ENCODE measurements at places on chromosomes 2 and 18.

DNA sequence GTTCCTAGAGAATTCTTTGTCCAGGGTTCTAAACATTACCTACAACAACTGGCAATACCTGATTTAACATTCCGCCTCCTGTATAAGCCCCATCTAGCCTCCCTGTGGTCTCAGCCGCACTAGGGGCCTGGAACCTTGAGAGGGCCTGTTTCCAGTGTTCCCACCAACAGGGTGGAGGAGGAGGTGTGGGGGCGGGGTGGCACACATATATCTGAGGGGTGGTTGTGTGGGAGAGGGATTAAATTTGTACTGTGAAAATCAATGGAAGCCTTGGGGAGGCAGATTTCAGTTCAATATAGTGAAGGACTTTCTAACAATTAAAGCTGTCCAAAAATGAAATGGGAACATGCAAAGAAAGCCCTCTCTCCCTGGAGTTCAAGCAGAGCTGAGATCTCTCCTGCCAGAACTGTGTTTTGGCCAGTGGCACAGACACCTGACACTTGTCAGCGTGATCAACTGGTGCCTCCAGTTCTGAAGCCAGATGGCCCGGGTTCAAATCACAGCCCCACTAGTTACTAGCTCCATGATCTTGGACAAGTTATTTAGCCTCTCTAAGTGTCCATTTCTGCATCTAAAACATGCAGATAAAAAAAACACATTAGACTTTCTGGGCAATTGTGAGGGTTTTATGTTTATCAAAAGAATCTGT is 17.0 kb upstream of the FZD7 start:
- no peak for DNase-seq

- no peak for DNase-seq
These were observed 13.1 kb downstream of the KCNF1 start for GRCh38 chr2:10924859-10925258.

DNA sequence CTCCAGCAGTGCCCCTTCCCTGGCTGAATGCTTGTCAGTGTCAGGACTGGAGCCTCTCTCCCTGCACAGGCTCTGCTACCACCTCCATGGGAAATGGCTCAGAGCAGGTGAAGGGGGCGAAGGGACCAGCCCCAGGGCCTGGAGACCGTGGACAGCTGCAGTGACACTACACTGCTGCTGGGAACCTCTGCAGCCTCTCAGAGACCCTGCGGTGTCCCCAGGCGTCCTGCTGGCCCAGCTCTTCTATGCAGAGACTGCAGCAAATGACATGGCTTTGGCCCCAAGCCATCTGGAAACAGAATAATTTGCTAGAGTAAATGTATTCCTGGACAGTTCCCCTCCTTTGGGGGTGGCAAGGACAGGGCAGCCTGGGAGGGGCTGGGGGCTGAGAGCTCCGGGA is 53.2 kb downstream of the CIB4 start:
- no peak for DNase-seq

DNA sequence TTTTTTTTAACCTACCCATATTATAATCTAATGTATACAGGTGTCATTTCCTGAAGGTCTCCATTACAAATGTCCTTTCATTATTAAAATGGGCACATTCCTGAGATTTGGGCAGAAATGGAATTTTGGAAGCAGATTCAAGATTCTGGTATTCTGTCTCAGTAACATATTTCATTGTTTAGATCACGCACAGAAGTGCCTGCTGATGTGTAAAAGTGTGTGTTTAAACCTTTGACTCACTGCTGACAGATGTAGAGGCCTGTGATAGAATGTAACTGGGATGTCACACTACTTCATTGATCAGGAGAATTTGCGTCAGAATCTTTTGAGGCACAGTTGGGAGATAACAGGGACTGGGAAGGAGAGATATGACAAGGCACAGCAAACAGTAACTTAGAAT is 276.8 kb upstream of the EPAS1 start:
- DNase-seq, result no peak

DNA sequence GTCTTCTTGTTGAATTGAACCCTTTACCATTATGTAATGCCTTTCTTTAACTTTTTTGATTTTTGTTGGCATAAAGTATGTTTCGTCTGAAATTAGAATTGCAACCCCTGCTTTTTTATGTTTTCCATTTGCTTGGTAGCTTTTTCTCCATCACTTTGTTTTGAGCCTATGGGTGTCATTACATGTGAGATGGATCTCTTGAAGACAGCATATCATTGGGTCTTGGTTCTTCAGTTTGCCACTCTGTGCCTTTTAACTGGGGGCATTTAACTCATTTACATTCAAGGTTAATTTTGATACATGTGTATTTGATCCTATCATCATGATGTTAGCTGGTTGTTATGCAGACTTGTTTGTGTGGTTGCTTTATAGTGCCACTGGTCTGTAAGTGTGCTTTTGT is 489.4 kb upstream of the TNP1 start:
- DNase-seq, result no peak

DNA sequence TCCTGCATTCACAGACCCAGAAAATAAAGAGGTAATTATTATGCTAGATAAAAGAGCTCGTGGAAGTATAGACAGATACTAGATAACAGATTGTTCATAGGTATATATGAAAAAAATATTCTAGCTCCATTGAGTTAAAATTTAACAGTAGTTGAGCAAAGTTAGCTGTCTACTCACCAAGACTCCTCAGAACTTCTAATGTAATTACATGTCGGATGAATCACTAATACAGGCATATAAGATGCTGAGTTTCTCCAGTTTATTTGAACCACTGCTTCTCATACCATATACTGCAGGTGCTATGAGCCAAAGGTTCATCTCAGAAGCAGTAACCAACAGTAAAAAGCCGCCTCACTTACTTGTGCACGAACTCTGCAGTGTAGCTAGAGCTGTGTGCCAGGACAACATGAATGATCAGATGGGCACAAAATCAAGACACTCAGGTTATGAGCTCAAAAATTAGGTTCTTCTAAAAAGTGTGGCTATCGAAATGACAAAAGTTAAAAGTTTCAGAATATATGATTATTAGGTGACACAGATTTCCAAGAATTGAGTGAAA is 373.4 kb downstream of the NCKAP5 start:
- no peak for DNase-seq

GRCh38 chr2:217393585-217394032 is 533.7 kb upstream of the TNP1 start:
- no peak for DNase-seq

GRCh38 chr2:174874085-174874484 is 109.8 kb upstream of the CHRNA1 start:
- no peak for DNase-seq

GRCh38 chr2:218501665-218502064 is 66.5 kb downstream of the USP37 start:
- no peak for DNase-seq

- DNase-seq, result no peak
These were observed 36.5 kb downstream of the HS1BP3 start for GRCh38 chr2:20614201-20615067.

GRCh38 chr18:44857744-44858491 is 177.2 kb downstream of the SETBP1 start:
- no peak for DNase-seq

- DNase-seq, result no peak
These were observed 155.1 kb upstream of the LMAN1 start for GRCh38 chr18:59514203-59514602.

DNA sequence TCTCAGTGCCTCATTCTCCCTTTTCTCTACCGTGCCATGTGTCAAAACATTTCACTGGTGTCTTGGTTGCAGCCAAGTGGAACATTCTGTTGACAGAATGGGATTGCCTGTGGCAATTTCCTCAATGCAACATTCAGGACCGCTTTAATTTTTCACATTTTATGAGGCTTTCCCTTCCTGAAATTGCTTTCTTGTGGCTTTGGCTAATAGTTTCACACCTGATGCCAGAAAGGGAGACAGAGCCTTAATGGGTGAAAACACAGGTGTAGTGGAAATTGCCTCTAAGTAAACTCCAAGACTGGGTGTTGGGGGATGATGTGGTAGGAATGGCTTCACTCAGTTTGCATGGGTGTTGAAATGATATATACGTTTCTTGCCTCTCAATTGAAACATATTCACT is 278.3 kb downstream of the TSN start:
- no peak for DNase-seq

DNA sequence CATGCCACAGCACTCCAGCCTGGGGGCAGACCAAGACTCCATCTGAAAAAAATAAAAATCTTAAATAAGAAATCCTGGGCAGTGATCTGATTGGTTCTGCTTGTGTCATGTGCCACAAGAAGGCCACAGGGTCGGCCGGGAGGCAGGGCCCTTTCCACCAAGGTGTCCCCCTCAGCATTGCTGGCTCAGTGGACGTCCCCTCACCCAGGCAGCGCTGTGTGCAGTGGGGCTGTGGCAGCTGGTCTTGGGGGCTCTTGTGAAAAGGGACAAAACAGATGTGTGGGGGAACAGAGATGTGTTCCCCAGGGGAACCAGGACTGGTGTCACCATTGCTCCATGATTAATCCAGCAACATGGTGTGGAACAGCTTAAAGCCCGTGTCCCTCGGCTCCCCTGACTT is 60.5 kb downstream of the HS6ST1 start:
- DNase-seq, result no peak

DNA sequence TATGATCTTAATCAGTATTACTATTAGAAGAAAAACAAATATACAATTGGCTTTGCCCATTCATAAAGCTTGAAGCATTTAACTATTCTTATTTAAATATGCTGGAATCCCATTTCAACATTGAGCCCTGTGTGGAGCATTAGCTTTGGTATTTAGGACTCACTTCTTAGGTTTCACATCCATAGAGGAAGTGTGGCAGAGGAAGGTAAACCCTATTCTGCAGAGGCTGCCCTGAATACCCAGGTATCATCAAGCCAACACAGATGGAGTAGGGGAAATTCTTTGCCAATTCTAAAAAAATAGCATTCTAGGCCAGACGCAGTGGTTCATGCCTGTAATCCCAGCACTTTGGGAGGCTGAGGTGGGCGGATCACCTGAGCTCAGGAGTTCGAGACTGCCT is 361.5 kb downstream of the FIGN start:
- DNase-seq, result no peak

DNA sequence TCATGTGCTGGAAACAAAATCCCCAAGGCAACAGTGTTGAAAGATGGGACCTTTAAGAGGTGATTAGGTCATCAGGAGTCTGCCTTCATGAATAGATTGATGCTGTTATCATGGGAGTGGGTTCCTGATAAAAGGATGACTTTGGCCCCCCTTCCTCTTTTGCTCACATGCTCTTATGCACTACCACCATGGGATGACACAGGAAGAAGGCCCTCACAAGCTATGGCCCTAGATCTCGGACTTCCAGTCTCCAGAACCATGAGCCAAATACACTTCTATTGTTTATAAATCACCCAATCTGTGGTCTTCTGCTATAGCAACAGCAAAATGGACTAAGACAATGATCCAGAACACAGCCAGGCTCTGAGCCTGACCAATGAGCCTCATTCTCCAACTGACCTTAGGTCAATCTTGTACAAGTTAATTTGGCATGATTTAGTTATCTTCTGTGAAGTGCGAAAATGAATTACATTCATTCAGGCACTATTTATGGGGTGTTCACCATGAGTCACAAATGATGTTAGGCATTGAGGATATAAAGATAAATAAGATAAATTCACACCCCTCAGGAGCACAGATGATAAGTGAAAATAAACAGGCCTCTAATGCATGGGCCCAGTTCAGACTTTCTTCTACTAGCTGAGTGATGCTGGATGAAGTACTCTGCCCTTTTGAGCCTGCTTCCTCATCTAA is 37.7 kb upstream of the NT5C1B start:
- no peak for DNase-seq

DNA sequence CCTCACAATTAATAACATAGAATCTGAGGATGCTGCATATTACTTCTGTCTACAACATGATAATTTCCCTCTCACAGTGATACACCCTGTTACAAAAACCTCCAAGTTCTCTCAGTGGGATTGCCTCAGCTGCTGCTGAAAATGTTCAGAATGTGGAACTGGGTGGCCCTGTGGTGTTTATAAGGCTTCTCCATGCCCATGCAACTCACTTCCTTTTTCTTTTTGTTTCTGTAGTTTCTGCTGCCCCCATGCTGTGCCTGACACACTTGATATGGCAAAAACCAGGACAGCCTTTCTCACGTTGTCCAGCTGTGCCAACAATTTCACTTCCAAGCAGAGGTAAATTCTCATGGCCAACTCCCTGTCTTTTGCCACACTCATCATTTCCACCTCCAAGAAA is 206.2 kb downstream of the RPIA start:
- DNase-seq, result no peak

- no peak for DNase-seq
These were observed 21.7 kb downstream of the ADD2 start for GRCh38 chr2:70746094-70746974.

DNA sequence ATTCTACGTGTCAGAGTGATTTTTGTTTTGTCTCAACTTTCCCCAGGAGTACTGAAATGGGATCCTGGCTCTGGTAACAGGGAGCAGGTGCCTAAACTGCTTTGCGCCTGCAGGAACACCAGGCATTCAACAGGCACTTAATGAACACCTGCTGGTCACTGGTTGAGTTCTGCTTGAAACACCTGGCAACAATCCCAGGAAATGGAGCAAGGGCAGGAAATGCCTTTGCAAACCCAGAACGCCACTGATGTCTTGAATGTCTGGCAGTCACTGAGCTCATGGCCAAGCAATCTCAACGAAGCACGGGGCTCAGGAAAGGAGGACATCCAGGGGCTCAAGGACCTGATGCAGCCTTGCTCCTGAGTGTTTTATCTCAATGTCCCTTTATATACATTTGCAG is 360.0 kb upstream of the RAB6C start:
- DNase-seq, result no peak

DNA sequence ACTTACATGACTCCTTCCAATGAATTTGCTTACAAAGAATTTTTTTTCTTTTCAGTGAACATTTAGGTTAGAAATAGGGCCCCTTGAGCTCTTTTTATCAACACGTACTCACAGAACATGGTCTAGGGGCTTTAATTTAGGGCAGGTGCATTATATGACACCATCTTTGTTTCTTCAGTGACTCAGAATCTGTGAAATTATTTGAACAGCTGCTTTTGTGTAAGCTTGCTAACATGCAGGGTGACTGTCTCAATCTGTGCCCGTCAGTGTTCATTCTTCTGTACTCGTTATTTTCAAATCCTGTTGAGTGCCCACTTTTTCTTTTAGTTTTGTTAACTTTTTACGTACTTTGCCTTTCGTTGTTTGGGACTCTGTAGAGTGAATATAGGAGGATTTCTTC is 52.8 kb upstream of the CABYR start:
- DNase-seq, result no peak

DNA sequence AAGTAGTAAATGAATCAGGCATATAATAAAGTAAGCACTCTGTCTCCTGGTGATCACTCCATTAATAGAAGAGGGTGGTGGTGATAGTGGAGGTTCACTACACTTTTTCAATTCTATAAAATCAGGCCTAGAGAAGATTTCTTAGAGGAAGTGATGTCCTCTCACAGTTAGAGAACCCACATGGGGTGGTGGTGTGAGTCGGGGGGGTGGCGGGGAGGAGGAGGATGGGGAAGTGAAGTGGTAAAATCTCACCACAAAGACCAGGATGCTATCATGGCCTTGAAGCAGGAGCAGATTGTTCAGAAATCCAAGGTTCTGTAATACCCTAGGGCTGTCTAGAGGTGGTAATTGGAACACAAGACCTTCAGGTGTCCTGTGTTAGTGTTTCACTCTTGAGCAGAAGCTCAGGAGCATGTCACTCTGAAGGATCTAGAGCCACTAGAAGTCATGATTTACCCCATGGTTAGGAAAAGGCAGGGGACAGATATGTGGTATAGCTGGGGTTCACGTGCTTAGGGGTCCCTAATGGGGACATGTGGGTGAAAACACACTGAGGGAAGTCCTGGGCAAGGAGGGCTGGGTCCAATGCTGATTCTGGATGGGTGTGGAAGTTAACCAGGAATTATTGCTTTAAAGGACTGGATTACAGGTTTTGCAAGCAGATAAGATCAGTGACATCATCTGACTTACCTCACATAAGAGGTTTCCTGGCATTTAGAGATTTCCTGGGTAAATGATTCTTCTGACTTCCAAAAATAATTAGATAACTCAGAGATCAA is 31.0 kb downstream of the RNF125 start:
- DNase-seq, result no peak
